ENCODE measurements at places on chromosomes 12 and 14. TPM values are rescaled to one million over a fixed set of nuclear protein-coding genes. Genes with fewer than 3 reads are reported as not detected.

The NRL gene
- 1.2 TPM for total RNA-seq

The PLEKHD1 gene
- total RNA-seq = 0.49 TPM

The PLA2G1B gene
- 1.2 TPM for total RNA-seq

The SIX6 gene
- not detected for total RNA-seq

The IAPP gene
- total RNA-seq = under 0.01 TPM

The SRRM4 gene
- 13.8 TPM for total RNA-seq

The ITGA7 gene
- total RNA-seq = 9.1 TPM

The DPF3 gene
- 4.9 TPM for total RNA-seq

The KRT6A gene
- total RNA-seq = not detected

The CELA1 gene
- not detected for total RNA-seq

The GDF3 gene
- not detected for total RNA-seq

The SLC10A1 gene
- total RNA-seq = not detected

The LRP1-AS gene
- not detected for total RNA-seq

The ITGB7 gene
- total RNA-seq = 0.25 TPM

The PRR13 gene
- 6.4 TPM for total RNA-seq

The TAS2R19 gene
- total RNA-seq = 11.3 TPM

The CACNA1C gene
- total RNA-seq = 24.1 TPM

The EID3 gene
- total RNA-seq = 3.2 TPM

The VRTN gene
- total RNA-seq = not detected

The CDK17 gene
- 115 TPM for total RNA-seq

The VDR gene
- not detected for total RNA-seq

The MGP gene
- 12.0 TPM for total RNA-seq

The PZP gene
- under 0.01 TPM for total RNA-seq

The EIF2S3B gene
- total RNA-seq = 0.98 TPM

The UBE2N gene
- 104 TPM for total RNA-seq

The PPP4R4 gene
- 0.49 TPM for total RNA-seq

The ZNF891 gene
- 6.6 TPM for total RNA-seq

The PDZRN4 gene
- total RNA-seq = 41.1 TPM

The ETV6 gene
- total RNA-seq = 3.7 TPM

The TMEM117 gene
- total RNA-seq = 9.3 TPM

The CLEC1B gene
- not detected for total RNA-seq

The LHX5 gene
- under 0.01 TPM for total RNA-seq

The GLI1 gene
- 0.25 TPM for total RNA-seq

The TSPAN9 gene
- 16.2 TPM for total RNA-seq

The RERG gene
- total RNA-seq = 2.2 TPM

The IL23A gene
- total RNA-seq = not detected

All from temporal lobe (tissue), 4 donors.